ENCODE measurements at places on chromosomes 3 and 15.

DNA sequence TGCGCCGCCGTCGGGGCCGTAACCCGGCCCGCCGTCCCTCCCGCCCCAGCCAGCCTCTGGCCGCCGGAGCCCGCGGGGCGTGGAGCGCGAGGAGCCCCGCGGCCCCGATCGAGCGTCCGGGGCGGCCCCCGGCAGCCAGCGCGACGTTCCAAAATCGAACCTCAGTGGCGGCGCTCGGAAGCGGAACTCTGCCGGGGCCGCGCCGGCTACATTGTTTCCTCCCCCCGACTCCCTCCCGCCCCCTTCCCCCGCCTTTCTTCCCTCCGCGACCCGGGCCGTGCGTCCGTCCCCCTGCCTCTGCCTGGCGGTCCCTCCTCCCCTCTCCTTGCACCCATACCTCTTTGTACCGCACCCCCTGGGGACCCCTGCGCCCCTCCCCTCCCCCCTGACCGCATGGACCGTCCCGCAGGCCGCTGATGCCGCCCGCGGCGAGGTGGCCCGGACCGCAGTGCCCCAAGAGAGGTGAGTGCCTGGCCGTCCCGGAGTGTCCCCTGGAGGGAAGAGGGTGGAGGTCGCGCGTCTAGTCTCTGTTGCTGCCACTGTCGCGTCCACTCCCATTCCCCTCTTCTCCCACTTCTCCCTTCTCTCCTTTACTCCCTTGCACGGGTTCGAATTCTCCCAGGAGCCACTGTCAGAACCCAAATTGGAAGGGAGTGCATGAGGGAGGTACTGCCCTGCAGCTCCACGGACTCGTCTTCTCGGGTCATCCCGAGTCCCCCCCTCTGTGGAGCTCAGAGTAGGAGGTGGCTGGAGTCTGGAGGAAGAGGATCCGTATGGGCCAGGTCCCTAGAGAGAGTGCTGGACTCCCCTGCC is 585 bp downstream of the CSK start:
- peak; percentile 70 for DNase-seq

GRCh38 chr15:91549581-91549980 is 303.9 kb upstream of the SLCO3A1 start:
- DNase-seq = no peak

DNA sequence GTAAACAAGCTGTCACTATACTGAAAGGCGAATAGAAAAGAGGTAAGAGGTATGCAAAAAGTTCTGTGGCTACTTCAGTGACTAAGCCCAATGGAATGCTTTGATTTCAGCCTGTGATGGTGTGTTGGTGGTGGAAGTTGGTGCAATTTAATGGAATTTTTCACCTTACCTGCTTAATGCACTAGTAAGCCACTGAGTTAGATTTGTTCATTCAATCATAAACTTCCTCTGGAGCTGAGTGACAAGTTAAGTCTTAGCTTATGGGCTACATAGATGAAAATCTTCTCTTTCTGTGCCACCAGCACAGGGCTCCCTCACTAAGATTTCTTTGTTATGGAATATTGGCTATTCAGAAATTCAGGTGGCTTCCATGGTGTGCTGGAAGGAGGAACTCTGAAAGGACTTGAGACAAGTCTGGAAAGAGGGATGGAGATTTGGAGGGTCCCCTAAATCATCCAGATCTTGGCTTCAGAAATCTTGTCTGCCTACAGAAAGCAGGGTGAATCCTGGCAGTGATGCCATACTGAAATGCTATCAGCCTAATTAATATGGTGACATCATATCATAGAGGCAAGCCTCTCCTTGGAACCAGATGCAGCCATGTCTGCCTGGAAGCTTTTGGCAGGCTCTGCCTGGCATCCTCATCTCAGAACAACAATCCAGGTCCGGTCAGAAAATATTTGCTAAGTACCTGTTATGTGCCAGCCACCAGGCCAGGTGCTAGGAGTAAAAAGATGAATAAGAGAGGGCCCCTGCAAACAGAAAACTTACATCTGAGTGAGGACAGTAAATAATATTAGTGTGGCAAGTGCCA is 8.1 kb upstream of the GAP43 start:
- DNase-seq = no peak

DNA sequence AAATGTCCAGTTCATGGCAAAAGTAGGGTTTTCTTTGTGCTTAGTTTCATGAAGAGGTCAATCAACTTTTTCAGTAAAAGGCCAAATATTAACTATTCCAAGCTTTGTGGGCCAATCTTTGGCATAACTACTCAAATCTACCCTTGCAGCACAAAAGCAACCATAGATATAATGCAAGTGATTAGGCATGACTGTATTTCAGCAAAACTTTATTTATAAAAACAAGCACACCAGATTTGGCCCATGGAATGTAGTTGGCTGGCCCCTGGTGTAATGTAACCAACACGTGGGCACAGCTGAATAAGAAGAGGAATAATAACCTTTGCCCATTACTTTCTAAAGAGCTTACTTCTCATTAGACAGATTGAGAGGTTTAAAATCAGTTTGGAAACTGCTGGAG is 50.6 kb downstream of the CASR start:
- DNase-seq = no peak

DNA sequence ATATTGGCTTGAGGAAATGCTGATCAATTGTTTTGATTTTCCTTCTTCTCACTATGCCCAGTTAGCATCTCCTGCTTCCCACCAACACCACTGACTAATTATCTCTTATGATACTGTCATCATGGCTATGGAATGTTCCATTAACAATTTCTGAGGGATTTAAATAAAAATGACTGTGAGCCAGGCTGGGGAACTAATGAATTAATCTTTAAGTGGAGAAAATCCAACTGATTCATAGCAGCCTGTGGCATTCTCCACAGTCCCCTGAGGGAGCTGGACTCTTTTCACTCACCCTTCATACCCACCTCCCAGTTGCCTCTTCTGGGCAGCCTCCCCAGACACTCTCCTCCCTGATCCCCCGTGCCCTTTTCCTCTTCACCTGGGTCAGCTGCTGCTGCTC is 353.6 kb downstream of the CLSTN2 start:
- DNase-seq = no peak

DNA sequence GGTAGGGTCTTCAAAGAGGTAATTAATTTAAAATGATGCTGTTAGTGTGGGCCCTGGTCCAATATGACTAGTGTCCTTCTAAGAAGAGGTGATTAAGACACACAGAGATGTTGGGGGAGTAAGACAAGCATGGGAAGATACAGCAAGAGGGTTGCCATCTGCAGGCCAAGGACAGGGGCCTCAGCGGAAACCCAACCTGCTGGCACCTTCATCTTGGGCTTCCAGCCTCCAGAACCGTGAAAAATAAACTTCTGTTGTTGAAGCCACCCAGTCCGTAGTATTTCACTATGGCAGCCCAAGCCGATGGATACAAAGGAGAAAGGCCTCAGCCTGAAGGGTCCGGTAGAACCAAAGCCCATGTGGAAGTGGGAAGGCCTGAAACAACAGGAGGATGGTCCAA is 161.7 kb upstream of the UBE2E1 start:
- no peak for DNase-seq

DNA sequence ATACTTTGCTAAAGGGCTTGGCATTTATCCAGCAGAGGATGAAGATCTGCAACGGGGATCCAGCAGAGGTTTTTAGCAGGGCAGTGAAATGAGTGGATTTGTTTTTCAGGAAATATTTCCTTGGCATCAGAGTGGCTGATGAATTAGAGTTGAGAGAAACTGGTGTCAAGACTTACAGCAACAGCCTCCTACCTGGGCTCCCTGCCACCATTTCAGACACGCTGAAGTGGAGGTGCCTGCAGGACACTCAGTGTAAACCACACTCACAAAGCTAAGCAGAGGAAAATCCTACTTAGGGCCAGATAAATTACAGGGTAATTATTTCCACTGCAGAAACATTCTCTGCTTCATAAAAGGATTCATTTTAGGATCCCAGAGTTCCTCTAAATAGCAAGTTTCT is 519.7 kb downstream of the FGF12 start:
- no peak for DNase-seq

DNA sequence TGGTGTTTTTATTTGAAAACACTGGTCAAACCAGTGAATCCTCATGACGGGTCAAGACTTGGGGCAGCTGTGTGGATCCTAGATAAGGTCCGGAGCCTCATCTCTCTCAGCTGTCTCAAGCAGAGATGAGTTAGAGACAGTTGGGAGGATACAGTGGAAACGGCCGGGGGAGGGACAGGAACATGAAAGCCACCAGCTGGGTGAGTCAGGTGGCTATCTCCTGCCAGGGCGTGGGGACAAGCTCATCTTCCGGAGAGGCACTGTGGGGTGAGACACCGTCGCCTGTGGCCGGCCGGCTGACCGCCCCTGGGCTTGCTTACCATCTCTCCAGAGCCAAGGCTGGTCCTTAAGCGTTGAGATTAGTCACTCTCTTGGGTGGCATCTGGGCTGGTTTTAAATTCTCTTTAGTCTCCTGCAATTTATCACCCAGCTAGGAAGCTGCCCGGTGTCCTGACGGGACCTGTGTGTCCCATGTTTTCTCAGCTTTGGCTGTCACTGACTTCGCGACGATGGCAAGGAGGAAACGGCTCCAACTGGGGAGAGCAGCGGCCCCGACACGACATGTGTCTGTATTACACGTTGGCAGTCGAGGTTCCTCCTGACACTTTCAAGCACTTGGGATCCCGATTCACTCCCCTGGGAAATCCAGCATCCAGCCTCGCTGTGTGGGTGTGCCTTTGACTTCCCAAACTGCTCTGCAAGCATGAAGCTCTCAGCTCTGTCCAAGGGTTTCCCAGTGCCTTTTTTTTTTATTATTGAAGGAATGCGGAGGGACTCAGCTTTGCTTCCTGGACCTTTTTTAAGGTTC is 7.5 kb downstream of the ST8SIA2 start:
- DNase-seq = no peak

- DNase-seq = no peak
Observed at GRCh38 chr15:71043373-71043772, 71.9 kb upstream of the THSD4 start.

DNA sequence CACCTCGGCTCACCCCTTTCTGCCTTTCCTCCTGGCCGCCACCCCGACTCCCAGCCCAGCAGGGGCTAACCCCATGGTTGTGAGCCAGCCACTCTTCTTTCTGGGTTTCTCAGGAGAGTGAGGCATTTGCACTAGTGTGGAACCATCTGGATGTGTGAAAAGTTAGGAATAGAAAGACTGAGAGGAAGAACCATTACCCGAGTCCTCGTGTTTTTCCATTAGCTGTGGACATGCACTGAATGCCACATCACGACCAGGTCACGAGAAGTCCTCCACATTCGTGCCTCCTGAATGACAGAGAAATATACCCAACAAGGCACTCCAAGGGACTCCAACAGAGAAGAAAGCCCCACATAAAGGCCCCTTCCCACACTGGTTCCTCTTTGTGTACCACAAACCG is 18.0 kb upstream of the RAD18 start:
- DNase-seq = no peak

DNA sequence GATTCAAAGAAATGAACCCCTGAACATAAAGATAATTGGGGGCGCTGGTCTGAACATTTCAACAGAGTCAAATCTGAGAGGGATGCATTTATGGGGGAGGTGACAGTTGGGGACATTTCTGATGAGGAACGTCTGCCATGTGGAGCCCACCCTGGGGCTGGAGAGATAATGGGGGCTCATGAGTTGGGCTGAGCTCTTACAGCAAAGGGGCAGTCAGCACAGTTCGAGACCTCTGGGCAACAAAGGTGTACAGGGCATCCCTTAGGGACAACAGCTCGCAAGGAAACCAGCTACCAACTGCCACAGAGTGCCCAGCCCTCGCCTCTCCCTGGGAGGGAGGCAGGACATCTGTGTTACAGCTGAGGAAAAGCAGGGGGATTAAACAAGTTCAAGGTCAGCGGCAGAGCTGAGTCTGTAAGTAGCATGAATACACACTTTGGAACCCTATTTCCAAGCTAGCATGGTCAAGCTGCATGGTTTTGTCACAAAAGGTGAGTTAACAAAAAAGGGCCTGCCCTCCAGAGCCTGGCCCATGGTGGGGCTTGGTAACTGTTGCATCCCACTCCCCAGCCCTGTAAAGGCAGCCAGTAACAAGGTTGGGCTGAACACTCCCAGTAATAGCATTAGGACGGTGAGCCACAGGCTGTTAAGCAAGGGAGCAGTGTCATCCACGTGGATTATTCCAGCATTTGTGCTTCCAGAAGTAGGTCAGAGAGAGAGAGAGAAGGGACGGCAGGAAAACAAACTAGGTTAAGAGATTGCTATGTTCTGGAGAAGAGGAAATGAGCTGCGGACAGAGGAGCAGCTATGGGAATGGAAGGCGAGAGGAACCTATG is 4.3 kb downstream of the GNB5 start:
- DNase-seq = no peak

DNA sequence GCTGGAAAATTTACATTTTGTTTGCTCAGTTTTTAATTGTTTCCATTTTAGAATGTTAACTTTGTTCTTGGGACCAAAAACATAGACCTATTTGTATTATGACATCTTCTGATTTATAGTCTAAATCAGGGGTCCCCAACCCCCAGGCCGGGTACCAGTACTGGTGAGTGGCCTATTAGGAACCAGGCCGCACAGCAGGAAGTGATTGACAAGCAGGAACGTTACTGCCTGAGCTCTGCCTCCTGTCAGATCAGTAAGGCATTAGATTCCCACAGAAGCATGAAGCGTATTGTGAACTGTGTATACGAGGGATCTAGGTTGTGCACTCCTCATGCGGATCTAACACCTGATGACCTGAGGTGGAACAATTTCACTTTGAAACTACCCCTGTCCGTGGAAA is 51.9 kb downstream of the GHSR start:
- no peak for DNase-seq

DNA sequence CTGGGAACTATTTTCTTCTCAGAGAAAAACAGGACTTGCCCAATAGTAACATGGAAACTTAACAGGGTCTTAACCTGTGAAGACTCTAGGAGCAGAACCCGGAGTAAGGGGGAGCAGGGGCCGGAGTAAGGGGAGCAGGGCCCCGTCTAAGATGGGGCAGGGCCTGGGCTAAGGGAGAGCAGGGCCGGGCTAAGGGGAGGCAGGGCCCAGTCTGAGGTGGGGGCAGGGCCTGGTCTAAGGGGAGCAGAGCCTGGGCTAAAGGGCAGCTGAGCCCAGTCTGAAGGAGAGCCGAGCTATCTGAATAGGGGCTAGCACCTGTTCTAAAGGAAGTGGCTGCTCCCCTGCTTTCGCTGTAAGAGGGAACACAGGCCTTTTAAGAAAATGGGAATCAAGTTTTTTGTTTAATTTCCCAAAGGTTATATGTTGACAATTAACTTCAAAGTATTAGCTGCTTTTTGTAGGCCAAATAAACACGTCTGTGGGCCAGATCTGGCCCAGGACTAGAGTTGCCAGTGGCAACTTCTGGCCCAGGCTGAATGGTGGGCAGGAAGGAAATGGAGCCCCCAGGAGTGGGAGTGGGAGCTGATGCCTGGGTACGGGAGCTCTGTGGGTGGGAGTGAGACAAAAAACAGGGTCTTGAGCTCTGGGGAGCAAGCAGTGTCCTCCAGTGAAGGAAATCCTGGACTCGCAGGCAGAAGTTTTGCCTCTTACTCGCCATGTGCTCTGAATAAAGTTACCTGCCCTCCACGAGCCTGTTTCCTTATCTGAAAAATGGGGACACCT is 32.5 kb downstream of the CSPG4 start:
- no peak for DNase-seq

DNA sequence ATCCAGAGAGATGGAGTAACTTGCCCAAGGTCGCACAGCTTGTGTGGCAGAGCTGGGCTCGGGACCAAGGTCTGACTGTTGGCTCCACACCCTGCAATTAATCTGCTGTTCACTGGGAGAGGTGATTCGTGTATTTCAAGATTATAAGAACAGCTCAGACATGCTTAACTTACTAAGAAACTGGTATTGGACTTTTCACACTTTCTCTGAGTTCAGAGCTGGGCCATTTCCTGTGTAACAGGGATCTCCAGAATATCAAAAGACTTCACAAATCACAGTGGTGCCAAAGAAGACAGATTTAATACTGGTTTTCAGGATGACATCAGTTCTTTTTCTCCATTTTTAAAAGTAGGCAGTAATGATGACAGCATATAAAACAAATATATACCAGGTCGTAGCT is 156.8 kb upstream of the UBE2E1 start:
- DNase-seq = no peak

Measured in activated T-cell treated with anti-CD3 and anti-CD28 coated beads, Interleukin-2, amount 50 U/mL, for 72 hours (primary cell).